Stromal cell of bone marrow (primary cell): ENCODE measurements at places on chromosomes 4 and X.

DNA sequence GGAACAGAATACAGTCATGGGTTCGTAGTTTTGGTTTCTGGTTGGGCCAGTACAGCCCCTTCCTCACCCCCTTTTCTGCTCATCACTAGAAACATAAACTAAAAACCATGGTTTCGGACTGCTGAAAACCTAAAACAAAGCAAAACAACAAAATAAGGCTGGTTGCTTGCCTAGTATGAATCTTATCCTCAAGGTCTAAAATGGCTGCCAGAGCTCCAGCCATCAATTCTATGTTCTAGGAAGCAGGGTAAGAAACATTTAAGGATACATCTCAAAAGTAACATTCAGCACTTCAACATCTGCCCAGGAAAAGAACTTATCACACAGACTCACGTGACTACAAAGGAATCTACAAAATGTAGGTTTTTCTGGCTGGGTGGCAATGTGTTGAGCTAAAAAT is 31.5 kb downstream of the PPP3CA start:
- DNase-seq: no peak

GRCh38 chr4:52658641-52659000 is 480 bp downstream of the USP46 start:
- no peak for DNase-seq

- no peak for DNase-seq
Observed at GRCh38 chr4:70994387-70995099, 1.1 kb downstream of the DCK start.

DNA sequence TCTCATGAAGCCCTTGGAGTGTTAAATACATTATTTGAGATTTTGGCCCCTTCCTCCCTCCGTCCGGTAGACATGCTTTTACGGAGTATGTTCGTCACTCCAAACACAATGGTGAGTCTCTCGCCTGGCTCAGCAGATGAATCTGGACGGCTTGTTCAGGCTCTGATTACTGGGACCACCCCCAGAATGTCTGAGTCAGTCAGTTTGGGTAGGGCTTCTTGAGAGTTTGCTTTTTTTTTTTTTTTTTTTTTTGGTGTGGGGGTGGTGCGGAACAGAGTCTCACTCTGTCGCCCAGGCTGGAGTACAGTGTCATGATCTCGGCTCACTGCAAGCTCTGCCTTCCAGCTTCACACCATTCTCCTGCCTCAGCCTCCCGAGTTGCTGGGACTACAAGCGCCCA is 62.4 kb upstream of the MSANTD1 start:
- DNase-seq: no peak

- DNase-seq: no peak
Observed at GRCh38 chr4:173807347-173807746, 277.3 kb upstream of the HAND2 start.

DNA sequence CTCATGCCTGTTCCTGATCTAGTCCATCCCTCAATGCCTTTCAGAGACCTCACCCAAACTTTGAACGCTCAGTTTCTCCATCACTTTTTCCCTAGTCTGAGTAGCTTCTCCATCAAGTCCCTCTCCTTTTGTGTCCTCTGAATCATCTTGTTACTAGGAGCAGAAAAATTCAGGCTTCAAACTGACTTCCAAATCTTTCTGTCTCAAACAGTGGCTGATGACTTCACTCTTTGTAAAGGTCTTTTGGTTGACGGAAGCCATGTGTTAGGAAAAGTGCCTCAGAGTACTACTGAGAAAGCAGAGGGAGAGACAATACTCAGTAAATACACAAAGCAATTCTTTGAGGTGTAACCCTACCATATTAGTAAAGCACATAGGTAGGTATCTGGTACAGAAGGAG is 65.7 kb upstream of the CAMK2D start:
- peak; percentile 64 for DNase-seq

DNA sequence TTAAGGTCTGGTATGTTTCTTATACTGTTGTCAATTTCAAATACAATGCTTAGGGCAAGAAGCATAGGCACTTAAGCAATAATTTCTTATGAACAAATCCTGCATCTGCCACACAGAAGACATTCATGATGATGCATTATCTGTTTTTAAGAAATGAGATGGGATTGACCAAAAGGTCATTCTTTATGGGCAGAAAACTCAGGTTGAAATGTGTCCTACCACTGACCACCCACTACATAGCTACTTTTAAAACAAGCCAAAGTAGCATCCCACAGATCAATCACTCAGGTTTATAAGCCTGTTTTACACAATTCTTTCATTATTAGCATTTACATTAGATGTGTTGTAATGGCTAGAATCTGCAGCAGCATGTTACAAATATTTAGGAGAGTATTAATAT is 617.8 kb downstream of the PCDH7 start:
- no peak for DNase-seq
